Activated CD8-positive, alpha-beta memory T cell treated with anti-CD3 and anti-CD28 coated beads, Interleukin-2, amount 50 U/mL, for 48 hours (primary cell): ENCODE measurements at places on chromosomes 5 and 9.

- DNase-seq = no peak
These were observed 1.6 kb downstream of the FABP6 start for GRCh38 chr5:160230686-160231527.

DNA sequence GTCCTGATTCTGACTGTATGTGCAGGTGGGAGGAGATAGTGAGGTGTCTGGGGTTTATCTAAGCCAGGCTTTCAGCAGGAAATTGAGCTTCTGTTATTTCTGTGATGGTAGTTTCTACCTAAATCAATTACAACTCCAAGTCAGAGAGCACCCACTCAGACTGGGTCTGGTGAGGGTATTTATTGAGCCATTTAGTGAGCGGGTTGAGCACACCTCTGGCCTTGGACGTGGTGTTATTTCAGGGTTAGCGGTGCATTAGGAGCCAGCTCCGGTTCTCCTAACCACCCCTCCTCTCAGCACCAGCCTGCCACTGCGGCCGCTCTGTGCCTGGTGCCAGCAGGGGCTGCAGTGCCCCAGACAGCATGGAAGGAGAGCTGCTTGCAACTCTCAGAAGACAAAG lies 238.9 kb downstream of the CACNA1B start:
- no peak for DNase-seq

DNA sequence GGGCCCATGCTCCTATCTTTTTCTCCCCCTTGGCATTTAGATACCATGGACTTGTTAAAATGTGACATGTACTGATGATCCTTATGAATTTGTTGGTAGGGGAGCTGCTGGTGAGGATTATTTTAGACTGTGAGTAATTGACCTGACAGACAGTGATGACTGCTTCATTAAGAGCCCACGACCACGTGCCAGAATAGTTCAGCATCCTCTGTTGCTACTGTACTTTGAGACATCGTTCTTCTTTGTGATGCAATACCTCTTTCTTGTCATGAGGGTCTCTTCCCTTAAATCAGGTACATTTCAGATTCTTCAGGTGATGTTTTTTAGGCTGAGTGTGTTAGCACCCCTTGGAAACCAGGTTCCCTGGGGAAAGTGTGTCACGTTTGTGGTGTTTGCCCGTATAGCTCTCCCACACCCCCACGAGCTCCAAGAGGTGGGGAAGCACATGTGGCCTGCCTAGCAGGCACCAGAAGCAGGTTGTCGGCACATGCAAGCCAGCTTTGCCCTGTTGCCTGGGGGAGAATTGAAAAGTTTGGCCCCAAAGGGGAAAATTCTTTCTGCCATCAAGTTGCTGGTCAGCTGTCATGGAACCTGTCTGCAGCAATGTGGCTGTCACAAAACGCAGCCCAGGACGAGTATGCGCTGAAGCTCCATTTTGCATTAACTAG lies 25.1 kb downstream of the QRFP start:
- no peak for DNase-seq

DNA sequence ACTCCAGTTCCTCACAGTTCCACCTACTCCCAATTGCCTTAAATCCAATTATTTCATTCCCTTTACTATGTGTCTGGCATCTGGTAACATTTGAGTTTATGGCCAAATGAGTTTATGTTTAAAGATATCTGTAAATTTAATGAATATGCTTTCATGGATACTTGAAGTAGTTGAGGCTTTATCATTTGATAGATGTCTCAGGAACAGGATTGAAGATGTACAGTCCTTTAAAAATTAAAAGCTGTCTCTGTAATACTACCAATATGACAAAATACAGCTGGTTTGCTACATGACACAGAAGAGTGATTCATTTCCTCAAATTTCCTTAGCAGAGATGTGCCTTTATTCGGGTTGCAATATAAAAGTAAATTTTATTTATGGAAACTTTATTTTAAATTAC lies 2326.0 kb upstream of the ACO1 start:
- DNase-seq = no peak

GRCh38 chr5:178475422-178475821 lies 114.8 kb downstream of the COL23A1 start:
- DNase-seq = peak; percentile 23

DNA sequence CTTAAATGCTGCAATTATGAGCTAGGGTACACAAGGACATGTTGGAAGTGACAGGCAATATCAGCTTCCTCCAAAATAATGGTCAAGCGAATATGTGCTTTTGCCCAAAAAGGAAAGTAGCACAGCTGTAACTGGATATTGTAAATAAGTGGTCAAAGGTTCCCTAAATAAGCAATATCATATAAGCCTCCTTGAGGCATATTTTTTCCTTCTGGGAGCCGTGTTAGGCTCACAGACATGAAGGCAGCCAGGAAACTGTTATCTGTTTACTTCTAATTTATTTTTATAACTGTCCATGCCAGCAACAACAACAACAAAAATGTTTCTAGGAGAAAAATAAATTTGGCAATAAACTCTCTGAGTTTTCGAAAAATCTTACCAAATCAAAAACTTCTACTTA lies 648.3 kb downstream of the PDE4D start:
- DNase-seq = no peak

GRCh38 chr5:84162695-84163094 lies 222.0 kb downstream of the EDIL3 start:
- DNase-seq = no peak

GRCh38 chr5:143776951-143777350 lies 35.0 kb upstream of the HMHB1 start:
- DNase-seq = no peak

GRCh38 chr5:145846081-145846480 lies 10.9 kb upstream of the PRELID2 start:
- DNase-seq = no peak

DNA sequence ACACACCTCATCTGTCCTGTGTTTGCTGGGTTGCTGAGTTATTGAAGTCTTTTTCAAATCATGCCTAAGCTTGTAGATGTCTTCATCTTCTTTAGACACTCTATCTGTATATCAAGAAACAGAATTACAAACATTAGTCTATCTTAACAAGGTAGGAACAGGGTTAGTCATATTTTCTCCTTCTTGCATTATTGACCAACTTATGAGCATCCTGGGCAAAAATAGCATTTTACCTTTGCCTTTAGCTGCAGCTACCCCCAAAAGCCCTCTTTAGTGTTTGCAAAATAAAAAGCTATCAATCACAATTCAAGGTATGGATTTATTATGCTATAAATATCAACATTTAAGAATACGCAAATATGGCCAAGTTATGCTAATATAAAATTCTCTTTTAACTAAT lies 3.4 kb downstream of the PLK2 start:
- no peak for DNase-seq

DNA sequence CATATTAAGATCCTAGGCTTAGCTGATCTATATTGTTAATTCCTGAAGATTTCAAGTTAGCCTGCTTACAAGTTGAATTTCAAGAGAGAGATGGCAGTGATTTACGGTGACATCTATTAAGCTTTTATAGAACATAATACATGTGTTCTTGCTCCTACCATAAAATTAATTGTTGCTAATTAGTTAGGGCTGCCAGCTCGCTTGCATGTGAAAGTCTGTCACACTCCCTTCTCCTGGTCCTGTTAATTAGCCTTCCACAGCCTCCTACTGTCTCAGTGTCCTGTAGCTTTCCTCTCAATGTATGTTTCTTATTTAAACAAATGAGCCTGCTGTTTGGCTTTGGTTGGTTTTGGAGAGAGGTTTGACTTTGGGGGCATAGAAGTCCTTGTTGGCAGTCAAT lies 247.2 kb downstream of the NTRK2 start:
- DNase-seq = no peak

DNA sequence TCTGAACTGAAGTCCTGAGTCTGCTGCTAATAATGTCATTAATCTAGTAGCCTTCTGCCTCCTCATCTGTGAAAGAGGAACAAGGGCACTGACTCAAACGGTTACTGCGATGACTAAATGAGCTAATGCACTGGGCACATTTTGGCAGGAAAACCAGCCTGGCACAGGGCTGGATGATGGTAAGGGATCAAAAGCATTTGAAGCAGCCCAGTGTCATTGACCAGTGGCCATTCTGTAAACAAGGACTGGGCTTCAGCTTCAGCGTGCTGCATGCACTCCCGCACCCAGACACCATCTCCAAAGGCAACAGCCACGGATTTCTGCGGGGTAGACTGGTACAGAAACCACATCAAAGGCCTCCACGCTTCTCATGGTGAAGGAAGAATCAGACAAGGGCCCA lies 8.0 kb downstream of the GCNT4 start:
- DNase-seq = no peak

DNA sequence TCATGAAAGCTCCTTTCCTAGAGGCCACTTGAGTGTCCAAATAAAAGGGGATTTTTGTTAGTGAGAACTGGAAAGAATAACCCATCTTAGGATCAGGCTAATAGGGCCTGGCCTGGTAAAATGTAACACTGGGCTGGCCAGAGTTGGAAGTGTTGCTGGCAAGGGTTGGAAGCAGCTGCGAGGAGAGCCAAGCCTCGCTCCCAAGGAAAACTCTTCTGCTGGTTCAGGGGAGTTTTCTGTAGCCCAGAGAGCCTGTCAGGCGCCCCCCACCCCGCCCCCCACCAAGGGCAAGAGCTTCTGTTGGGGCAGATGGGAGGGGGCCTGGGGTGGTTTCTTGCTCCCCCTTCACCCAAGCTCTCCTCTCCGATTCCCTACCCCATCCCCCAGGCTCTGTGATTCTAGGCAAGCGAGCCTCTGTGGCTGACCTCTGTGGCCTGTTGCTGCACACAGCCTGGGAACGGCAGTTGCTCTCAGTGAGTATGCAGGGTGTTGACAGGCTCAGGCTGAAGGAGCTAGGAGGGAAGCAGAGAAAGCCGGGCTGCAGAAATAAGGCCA lies 547.8 kb downstream of the CCDC171 start:
- DNase-seq = no peak

GRCh38 chr9:95822583-95823431 lies 52.7 kb upstream of the ERCC6L2 start:
- peak; percentile 56 for DNase-seq

- DNase-seq = no peak
These were observed 1.6 kb downstream of the GM2A start for GRCh38 chr5:151254556-151254955.

DNA sequence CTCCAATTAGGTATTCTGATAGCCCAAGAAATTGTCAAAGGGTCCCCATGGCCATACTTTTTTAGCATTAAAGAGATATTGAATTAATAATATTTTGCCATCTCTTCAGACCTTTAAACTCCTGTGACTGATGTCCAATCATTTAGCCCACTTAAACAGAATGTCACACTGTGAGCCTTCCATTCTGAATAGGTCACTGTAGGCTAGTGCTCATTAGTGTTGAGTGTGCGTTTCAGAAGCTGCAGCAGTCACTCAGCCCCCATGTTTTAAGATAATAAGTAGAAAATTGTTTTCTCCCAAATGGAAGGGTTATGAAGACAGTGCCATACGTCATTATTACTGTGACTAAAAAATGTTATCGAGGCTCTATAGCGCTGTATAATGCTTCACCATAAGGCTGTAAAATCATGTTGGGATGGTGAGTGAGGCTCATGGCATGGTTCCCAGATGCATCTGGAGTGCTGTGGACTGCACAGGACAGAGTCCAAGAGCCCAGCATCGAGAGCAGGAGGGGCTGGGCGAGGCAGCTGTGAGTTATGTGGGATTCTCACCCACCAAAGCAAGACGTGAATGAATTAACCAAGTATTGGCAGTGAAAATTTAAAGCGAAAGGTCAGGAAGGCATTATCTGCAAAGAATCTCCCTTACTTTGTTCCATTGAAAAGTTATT lies 2112.9 kb upstream of the WWC1 start:
- DNase-seq = no peak

- no peak for DNase-seq
These were observed 35.5 kb upstream of the CDKN2B start for GRCh38 chr9:22044583-22044982.

GRCh38 chr9:123331346-123332060 lies 24.5 kb upstream of the CRB2 start:
- DNase-seq = no peak

- DNase-seq = no peak
These were observed 281.7 kb downstream of the CCDC171 start for GRCh38 chr9:15834541-15834940.

DNA sequence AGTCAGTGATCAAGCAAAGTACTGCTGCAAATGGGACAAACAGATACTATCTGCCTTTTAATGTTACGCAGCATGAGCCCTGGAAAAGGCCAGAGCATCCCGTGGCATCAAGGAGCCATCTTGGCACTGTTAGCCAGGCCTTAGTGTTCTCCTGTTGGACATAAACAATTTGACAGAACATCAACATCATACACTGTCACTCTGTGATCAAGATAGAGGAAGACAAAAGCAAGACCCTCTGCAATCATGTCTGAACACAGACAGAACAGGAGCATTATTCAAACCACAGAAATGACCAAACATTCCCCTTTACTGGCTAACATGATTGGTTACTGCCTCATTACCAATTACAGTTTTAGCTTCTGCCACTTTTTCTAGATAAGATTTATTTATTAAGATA lies 21.2 kb upstream of the ROPN1L start:
- DNase-seq = no peak

DNA sequence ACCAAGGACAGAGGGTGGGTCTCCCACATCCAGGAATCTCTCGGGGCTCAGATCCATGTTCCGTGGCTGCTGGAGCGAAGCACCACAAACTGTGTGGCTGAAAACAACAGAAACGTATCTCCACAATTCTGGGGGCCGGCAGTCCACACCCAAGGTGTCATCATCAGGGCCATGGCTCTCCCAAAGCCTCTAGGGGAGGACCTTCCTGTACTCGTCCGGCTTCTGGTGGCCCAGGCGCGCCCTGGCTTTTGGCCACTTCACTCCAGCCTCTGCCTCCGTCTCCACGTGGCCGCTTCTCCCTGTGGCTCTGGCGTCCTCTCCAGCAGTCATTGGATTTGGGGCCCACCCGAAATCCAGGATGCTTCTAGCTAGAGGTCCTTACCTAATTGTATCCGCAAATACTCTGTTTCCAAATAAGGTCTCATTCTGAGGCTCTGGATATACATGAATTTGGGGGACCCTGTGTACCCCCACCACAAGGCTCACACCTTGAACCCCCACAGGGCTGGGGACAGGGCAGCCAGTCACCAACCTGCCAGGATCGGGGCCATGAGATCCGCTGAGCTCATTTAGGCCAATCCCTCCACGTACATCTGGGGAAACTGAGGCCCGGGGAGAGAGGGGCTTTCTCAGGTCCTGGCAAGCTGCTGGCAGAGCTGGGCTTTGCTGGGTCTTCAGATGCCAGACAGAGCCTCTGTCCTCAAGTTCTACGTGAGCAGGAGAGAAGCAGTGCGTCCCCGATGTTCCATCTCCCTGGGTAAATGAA lies 158.2 kb downstream of the OLFM1 start:
- DNase-seq = no peak

DNA sequence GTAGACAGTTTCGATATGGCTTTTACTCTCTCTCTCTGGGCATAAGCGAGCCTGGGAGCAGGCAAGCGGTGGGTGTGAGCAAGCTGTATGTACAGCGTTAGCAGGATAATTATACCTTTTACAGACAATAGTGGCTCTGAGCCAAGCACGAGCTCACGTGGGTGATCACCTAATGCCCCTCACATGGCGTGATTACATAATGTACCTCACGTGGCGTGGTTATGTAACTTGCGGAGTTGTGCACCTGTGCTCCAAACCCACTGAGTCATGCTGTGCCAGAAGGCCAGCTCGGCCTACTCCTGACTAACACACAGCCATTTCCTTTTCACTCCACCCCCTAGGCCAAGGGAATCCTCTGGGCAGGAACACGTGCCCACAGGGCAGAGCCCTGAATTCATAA lies 797.2 kb downstream of the EFNA5 start:
- DNase-seq = no peak
